HT1080 (cell line): ENCODE measurements at places on chromosomes 12 and 14.
A peak's percentile ranks its signal among the peaks of the same experiment; 100 is the strongest.

DNA sequence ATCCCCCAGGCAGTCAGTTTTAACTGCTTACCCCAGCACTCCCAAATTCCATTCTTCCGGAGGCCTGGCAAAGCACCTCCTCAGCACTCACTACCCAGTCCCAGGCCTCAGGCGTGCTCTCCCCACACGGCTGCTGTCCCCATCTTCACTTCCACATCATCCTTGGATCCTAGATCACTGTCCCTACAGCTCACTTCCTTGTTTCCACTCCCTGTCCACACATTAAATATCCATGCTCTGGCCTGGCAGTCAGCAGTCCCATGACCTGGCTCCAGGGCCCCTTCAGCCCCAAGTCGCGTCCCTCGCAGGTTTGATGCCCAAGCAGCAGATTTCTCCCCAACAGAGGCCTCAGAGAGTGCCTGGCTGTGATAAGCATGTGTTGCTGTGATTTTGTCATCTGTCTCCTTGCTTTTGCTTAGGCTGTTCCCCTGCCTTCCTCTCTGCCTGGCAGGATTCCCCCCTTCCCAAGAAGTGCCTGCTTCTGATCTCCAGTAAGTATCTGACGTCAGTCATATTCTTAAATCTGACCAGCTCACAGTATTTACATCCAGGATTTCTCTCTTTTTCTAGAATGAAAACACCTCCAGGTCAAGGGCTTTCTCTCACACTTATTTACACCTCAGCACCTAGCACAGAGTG is 241.7 kb downstream of the ZFP36L1 start:
- DNase-seq: no peak

GRCh38 chr14:53249059-53249458 is 95.9 kb upstream of the DDHD1 start:
- DNase-seq: no peak

DNA sequence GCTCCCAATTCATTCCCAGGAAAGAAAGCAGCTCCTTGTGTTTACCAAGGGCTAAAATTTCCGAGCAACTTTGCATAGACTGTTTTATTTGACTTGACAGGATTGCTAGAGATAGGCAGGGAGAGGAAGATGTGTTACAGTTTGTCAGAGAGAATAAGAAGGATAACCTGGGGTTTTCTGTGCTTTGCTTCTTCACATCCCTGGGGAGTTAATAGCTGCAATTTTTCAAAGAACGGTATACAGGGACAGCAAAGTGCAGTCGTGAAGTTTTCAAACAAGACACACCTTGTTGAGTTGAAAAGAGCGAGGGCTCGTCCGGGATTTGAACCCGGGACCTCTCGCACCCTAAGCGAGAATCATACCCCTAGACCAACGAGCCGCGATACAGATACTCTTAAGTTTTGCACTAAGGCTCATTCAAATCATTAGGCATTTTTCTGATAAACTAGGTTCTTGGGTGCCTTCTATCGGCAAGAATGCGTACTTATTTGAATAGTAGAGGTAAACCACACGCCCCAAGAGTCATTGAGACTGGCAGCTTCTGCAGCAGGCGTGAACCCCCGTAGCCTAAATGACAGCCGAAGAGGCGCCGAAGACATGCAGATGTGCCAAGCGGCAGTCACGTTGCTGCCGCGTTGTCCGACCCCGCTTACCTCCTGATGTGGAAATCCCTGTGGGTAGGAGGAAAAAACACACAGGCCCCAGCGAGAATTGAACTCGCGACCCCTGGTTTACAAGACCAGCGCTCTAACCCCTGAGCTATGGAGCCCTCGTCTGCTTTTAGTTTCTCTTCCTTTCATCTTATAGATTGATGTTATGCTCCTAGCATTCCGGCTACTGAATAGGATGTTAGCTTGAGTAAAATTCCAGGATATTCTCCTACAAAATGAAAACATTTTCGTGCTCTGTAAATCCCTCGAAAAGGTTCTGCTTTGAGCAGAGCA is 22.2 kb upstream of the RNASE12 start:
- DNase-seq: peak; percentile 99

GRCh38 chr14:28782301-28782700 is 15.7 kb downstream of the FOXG1 start:
- no peak for DNase-seq

DNA sequence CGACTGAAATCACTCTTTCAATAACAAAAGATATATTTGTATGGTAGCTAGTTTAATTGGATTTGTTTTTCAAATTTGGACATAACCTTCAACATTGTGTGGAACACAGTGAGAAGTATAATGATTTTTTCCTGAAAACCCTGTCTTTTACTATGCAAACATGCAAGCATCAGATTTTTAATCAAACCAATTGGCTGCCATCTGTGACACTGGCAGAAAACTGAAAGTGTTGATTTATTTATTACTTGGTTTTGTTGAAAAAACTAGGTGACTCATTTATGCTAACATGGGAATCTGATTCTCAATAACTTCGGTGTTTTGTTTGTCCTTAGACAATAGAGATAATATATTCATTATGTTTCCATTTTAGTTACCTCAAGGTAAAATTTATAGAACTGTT is 82.0 kb downstream of the NTS start:
- no peak for DNase-seq

- no peak for DNase-seq
Measured at GRCh38 chr14:51094282-51094821, 553 bp downstream of the TRIM9 start.

DNA sequence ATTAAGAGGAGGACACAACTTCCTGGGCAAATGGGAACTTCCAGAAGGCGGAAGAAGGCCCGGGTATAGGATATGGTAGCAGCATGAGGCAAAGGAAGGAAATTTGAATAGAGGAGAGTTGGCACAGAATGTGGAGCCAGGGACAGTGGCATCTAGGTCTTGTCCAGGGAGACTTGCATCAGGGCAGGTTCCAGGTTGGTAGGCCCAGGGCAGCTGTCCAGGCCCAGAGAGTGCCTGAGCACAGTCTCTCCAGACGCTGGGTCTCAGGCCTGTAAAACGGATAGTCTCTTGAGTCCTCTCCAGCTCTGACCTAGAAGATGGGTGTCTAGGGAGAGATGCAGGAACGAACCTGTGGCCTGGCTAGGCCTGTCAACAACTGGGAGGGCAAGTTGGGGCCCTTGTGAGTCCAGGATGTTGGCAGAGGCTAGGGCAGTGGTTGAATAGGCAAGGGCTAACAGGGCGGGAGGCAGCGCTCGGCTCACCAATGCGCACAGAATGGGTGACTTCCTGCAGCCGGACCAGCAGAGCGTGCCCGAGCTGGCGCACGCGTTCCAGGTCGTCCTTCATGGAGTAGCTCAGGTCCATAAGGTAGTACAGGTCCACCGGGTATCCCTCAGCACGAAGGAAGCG is 9.9 kb downstream of the ITGB7 start:
- DNase-seq: no peak

GRCh38 chr12:33253178-33253577 is 186.4 kb downstream of the SYT10 start:
- no peak for DNase-seq

- no peak for DNase-seq
Measured at GRCh38 chr14:33642691-33643244, 308.1 kb downstream of the EGLN3 start.

GRCh38 chr14:100536721-100537445 is 50.3 kb downstream of the BEGAIN start:
- no peak for DNase-seq

- peak; percentile 98 for DNase-seq
Measured at GRCh38 chr14:21087294-21088091, 11.0 kb downstream of the ZNF219 start.

DNA sequence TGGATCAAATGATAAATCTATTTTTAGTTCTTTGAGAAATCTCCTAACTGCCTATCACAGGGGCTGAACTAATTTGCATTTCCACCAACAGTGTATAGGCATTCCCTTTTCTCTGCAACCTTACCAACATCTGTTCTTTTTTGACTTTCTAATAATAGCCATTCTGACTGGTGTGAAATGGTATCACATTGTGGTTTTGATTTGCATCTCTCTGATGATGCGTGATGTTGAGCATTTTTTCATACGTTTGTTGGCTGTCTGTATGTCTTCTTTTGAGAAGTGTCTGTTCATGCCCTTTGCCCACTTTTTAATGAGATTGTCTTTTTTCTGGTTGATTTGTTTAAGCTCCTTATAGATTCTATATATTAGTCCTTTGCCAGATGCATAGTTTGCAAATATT is 67.1 kb downstream of the IFNG-AS1 start:
- DNase-seq: no peak

DNA sequence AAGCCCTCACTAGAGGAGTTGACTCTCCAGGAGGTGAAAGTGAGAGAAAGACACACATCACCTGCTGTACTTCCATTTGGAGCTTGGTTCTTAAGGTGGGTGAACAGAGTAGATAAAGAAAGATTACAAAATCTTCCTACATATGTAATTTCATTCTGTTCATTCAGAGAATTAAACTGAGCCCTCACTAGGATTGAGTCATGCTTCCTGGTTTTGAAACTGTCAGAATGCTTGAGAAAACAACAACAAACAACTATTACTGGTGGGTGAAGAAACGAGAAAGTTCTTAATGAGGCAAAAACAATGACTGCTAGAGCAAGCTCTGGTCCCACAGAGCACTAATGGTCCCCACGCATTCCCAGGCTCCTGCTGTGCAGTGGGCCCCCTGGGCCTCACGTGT is 841.7 kb downstream of the VRK1 start:
- DNase-seq: no peak

DNA sequence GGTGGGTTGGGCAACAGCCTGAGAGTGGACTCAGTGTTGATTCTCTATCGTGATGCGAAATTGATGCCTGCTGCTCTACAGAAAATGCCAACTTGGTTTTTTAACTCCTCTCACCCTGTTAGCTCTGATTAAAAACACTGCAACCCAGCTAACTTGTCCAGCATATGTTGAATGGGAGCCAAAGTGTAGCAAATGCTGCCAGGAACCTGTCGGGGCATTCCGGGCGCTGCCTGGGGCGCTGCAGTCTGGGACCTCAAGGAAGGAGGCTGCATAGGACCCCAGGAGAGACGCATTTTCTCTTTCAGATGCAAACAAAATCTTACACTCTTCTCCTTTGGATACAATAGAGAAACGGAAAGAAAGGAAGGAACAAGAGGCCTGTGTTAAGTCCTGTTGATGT is 3.9 kb downstream of the B3GNT4 start:
- DNase-seq: no peak

DNA sequence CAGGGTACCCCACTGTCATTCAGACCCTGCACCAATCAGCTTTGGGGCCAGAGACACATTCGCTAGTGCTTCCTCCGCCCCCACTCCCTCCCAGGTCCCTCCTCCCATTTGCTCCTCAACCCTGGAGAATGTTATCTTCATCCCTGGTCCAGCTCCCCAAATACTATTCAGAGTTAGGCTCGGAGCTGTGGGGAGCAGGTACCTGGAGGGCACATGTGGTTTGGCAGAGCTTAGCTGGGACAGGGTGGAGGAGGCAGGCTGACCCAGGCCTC is 19.5 kb downstream of the VSX2 start:
- no peak for DNase-seq

- no peak for DNase-seq
Measured at GRCh38 chr12:24197532-24197931, 248.1 kb upstream of the SOX5 start.

DNA sequence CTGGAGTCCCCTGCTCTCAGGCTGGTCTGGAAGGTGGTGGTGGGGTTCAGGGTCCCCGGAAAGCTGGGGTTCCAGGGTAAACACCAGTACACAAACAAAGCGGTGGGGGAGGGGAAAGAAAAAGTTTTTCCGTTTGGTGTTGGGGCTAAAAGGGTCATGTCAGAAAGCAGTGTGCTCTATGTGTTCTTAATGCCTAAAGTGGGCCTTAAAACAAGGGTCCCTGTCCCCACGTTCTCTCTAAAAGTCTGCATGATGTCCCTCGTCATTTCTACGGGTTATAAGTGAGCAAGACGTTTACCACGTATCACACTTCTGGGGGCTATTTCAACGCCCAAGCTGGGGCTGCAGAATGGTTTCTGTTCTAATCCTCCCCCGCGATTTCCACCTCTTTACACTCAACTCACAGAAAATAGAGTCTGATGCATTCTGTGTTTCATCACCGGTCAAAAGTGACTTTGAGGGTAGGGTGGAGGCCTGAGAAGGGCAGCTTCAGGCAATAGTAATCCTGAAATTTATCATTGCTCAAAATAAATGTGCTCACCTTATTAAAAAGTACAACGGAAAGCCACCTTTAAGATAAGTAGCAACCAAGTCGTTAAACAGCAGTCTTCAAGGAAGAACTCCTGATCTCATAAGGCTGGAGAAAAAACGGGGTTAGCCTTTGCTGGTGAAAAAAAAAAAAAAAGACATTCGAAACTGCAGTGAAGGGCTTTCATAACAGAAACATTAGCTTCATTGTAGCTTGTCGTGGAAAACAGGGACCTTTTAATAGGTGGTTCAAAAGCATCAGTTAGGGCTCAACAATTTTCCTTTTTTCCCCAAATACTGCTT is 63.9 kb upstream of the PTGR2 start:
- no peak for DNase-seq

DNA sequence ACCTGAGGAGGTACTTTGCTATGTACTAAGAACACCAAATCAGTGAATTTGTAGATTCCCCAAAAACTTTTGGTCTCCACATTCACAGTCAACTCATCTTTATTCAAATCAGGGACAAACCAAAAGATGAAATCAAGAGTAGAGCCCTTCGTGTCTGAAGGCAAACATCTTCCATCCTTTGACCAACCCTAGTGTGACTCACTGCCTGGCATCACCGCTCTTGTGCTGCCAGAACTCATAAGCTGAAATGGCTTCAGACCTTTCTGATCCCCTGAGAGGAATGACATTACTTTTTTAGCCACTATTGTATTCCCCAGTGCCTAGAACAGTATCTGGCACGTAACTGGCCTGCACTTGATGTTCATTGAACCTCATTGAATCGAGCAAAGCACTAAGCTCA is 50.1 kb downstream of the GOLGA5 start:
- DNase-seq: no peak

DNA sequence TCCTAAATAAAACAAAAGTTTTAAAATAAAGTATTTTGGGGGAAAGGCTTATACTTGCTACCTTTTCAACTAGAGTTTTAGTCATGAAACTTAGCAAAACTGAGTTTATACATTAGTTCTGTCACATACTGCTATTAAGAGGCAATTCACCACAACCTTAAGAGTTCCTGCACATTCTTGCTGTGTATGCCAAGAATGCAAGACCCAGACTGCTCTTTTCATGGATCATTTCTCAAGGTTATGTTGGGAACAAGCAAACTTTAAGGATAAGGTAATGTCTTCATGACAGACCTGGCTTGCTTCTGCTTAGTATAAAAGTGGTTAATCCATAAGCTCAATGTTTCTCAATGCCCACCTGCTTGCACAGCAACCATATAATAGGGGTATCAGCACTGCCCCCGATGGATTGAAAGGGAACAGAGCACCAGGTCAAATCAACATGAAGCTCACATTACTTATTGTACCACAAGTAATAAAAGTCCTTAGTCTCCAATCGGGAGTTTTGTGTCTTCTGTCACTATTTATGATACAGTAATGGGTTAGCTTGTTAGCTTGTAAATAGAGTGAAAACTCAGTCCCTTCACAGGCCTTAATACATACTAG is 67.6 kb downstream of the KIF21A start:
- DNase-seq: no peak
